ENCODE measurements at places on chromosomes 16 and 17.

DNA sequence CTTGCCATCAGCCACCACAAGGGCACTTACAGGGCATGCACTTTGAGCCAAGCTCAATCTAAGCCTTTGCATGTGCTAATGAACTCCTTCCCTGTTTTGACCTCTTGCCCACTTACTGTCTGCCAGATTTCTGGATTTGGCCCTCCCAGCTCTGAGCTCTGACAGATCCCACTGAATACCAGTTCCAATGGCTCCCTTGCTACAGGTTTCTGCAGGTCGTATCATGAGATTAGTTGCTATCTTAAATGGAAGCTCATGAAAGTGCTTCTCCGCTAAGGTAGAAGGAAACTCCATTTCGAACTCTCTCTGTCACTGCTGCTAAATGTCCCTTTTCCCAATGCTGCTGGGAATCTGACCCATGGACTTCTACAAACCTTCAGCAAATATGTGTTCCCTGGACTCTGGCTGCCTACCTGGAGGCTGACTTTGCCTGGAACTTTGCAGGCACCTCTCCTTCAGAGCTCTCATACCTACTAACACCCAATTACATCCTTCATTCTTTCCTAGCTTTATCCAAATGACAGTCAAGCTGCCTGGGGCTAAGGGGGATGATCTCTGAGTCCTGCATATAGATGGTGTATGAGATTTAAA is 23.5 kb upstream of the TOB1 start:
- DNase-seq = no peak

- DNase-seq = peak; percentile 62
These were observed 610 bp downstream of the VPS4A start for GRCh38 chr16:69311533-69312387.

DNA sequence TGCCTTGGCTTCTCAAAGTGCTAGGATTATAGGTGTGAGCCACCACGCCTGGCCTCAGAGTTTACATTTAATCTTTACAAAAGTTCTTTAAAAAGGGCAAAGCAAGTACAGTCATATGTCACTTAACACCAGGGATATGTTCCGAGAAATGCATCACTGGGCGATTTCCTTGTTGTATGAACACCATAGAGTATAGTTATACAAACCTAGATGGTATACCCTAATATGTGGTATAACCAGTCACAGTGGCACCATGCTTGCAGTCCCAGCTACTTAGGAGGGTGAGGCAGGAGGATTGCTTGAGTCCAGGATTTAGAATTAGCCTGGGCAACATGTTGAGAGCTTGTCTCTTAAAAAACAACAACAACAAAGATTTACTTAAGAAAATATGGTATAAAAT is 51.3 kb downstream of the NFATC3 start:
- no peak for DNase-seq

- DNase-seq = no peak
These were observed 47.8 kb downstream of the RBFOX1 start for GRCh38 chr16:7380441-7380840.

GRCh38 chr16:19885451-19886072 is 914 bp upstream of the GPRC5B start:
- no peak for DNase-seq

DNA sequence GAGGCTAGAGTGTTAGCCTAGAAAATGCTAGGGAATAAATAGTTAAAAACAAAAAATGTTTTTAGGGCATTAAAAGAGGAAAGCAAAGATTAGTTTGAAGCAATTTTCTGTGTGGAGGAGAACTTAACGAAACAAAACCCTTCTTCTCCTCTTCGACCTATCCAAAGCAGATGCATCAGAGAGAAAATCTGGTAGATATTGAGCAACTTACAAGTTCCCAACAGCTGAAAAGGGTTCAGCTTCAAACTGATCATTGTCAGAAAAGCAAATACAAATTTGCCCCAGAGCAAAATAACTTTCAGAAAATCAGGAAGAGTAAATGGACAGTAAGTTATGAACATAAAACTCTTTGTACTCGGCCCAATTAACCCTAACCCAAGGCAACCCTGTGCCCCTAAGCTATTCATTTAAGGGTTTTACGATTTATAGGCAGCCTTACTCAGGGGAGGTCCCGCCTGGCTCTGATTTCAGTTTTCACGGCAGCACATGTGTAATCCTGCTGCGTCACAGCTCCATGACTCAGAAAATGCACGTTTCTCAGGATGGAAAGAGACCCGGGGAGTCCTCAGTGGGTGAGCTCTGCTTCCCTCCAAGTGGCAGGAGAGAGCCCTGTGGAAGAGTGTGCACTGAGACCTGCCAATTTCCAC is 405.7 kb upstream of the SALL1 start:
- no peak for DNase-seq

DNA sequence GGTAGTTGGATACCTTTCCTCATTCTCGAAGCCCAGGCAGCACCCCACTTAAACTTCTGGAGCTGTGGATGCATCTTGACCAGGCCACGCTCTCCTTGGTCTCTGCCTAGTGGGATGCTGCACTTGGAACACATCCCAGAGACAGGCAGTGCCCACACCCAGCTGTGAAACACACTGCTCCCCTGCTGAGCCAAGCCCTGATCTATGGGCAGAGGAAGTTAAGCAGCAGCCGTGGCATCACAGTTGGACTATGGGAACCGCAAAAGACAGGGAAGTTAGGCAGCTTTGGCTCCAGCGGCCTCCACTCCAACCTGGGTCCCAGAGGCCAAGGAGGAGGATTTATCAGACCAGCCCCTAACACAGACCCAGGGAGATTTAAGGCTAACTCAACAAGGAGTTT is 284.8 kb upstream of the CCL2 start:
- DNase-seq = no peak

DNA sequence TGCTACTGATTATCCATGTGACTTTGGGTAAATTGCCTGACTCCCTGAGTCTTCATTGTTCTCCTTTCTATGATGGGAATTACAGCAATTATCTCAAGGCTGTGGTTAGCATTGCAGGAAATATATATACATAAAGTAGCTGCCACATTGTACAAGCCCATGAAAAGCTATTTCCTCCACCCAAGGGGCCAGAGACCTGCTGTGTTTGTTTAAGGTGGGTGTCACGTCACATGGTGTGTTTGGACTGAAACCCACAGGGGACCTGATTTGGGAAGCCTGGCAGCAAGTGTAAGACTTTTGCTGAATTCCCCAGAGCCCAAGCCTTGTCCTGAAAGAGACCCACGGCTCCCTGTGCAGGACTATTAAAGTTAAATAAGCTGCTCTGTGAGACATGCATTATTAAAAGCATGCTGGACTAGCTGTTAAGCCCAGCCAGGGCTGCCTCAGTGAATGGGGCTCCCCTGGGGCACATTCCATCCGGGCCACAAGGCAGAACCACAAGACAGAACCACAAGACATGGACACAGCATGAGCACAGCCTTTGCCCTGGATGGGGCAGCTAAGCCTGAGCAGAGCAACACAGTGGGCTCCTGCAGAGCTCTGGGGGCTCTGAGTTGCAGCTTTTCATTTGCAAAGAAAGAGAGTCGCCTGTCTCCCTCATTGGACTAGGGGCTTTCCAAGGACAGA is 148.9 kb downstream of the SPACA3 start:
- DNase-seq = no peak

DNA sequence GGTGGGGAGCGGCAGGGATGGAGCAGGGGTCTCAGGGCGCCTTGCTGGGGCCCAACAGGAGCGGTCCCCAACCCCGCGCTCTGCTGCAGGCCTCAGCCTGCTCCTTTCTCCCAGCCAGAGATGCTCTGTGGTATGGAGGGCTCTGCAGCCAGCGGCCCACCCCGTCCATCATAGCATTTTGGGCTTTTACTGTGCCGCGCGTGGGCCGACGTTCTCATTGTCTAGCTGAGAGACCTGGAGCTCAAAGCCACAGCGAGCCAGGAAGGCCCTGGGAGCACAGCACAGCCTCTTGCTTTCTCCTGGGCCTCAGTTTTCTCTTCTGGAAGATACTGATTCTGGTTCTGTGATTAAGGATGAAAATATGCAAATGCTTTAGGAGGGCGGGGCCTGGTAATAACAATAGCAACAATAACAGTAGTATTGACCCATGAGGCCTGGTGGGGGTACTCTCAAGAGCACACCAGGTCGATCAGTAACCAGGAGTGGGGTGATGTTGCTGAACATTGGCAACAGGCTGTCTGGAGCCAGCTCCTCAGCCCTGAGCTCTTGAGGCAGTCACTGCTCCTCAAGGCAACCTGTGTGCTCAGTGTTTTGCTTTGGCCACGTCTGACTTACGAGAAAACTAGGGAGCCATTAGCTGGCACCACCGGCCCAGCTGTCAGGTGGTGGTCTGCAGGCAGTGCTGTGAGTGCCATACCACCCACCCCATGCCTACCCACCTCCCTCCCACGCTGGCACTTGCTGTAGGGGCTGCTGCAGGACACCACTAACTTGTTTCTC is 1.1 kb upstream of the RASD1 start:
- no peak for DNase-seq

DNA sequence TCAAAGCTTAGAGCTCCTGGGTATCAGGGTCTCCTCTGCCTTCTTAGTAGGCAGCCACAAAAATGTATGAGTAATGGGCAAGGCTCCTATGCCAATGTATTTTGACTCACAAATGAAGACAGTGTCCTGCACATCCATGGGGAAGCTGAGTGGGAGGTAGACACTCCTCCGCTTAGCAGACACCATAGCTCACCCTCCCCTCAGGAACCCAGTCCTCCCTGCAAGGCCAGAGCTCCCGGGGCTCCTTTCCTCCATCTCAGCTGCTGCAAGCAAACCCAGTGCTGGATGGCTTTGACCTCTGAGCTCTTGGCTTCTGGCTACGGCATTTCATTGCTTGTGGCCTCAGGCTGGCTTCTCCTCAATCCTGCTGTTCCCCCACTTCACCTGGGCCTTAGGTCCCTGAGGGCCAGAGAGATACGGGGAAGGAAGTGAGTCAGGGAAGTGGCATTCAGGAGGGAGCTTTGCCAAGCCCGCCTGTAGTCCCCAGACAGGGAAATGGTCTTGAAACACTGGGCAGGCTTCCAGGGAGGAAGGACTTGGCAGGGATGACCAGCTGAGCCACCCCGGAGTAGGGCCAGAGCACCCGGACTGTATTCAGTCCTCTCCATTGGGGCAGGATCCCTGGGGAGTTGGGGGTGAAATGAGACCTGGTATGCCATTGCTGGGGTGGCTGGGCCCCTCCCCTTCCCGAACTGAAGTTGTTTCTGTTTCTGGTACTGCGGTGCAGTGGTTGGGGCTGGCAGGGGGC is 4.5 kb downstream of the ABCC3 start:
- no peak for DNase-seq

Measured in stimulated activated CD4-positive, alpha-beta T cell treated with anti-CD3 and anti-CD28 coated beads, Interleukin-2, amount 100 ng/mL, for 24 hours (primary cell).